ENCODE measurements at places on chromosomes 4 and X. TPM values are rescaled to one million over a fixed set of nuclear protein-coding genes. Genes with fewer than 3 reads are reported as not detected.

CXCL9 gene
- total RNA-seq, result not detected

CCKAR gene
- total RNA-seq, result not detected

GRCh38 chr4:57148831-57149505 lies 38.8 kb upstream of the IGFBP7 start:
- DNase-seq, result no peak

PRDM8 gene
- total RNA-seq, result 0.10 TPM

DNA sequence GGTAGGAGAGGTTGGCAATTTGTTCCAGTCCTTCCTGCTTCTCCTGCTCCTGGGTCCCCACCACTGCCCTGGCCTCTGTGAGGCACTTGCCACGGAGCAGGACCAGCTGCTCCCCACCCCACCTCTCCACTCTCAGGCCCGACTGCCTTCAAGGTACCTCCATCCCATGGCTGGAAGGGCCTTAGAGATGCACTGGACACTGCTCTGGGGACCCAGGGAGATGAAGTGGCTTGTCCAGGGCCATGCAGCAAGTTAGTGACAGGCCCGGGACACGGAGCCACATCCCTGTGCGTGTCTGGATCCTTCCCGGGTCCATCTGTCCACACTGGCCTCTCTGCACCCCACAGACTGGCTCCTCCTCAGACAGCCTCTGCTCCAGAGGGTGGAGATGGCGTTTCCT lies 105.3 kb downstream of the CPZ start:
- DNase-seq, result no peak

DNA sequence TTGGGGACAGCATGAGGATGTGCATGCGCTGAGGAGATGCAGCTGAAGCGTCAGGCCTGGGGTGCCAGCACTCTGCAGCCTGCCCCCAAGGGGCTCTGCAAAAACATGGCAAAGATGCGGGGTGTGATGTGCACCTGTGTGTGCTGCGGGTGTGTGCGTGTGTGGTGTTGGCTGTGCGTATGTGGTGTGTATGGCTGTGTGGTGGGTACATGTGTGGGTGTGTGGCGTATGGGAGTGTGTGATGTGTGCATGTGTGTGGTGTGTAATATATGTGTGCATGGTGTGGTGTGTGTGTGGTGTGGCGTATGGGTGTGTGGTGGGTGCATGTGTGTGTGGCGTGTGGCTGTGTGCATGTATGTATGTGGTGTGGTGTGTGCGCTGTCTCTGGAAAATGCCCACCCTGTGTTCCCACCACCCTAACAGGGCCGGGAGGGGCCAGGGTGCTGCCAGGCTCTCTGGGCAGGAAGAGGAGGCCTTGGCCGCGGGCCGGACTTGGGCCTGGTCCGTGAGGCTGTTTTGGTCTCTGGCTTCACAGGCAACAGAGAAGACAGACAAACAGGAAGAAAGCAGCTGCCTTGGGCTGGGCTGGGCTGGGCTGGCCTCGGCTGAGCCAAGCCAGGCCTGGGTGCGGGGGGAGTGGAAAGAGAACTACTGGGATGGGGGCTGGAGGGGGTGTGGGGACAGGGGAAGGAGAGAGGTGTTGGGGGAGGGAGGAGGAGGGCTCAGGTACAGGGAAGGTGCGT lies 1.1 kb upstream of the AVPR2 start:
- DNase-seq, result no peak

GRCh38 chr4:141417387-141417786 lies 196.7 kb downstream of the ZNF330 start:
- no peak for DNase-seq

DNA sequence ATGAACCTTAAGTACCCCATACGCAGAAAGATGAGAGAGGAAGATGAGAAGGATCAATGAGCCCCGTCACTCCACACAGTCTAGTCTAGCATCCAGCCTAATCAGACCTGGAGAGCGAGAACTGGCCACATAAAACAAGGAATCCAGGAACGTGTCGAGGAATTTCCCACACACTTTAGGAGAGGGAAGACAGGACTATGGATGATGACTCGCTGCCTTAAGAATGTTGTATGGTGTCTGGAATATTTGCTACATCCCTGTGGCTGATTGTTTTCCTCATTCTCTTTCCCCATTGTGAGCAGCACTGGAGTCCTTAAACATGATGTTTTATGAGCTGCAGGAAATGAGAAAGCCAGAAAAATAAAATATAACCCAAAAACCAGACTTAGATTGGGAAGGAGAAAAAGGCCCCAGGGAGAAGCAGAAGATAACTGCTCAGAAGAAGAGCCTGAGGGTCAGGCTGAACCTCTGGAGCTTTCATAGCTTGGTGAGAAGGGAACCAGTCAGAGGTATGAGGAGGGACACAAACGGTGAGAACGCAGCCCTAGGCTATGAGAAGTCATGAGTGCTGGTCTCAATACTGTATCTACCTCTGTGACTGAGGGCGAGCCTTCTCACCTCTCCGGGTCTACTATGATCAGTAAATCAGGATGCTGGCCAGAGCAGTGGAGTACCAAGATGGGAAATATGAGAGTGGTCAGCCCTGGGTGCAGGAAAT lies 139.5 kb upstream of the NOCT start:
- DNase-seq, result no peak

CLGN gene
- 3.2 TPM for total RNA-seq

DNA sequence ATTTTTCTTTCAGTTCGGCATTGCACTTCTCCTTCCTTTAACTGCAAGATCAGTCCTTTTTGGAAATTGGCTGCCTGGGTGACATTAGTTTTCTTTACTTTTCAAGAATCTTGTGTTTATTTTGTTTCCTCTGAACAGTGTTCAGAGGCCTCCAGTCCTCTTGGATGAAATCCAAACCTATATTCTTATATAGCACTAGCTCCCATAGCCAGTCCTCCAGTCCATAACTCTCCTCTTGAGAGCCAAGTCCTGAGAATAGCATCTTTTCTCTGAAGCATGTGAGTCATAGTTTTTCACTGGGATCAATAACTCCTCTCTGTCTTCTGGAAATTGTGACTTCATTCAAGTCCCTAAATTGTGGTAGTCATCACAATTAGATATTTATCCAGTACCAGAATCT lies 357.5 kb downstream of the RAPGEF2 start:
- DNase-seq, result no peak

DNA sequence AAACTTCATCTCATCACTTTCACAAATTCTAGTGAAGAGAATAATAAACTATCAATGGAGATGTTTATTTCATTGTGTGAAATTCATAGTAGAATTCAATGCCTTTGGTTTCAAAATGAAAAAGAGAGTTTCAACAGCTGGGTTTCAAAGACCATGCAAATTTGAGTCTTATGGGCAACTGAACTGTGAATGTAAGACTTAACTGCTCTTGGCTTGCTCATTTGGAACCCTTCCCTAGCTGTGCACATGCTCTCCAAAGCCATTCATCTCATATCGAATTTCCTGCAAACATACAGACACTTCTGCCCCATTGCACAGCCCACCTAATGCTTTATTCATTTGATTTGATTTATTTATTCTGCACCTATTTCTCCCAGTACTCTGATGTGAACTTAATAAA lies 154.5 kb downstream of the GRXCR1 start:
- DNase-seq, result no peak

GRCh38 chr4:120557372-120557771 lies 365.2 kb downstream of the PRDM5 start:
- no peak for DNase-seq

CDK16 gene
- 117 TPM for total RNA-seq

ANXA10 gene
- total RNA-seq, result not detected

- no peak for DNase-seq
Measured at GRCh38 chr4:1813915-1814314, 20.8 kb downstream of the FGFR3 start.

RTL3 gene
- total RNA-seq, result not detected

- no peak for DNase-seq
Measured at GRCh38 chrX:13023979-13024378, 20.4 kb downstream of the FAM9C start.

GRCh38 chr4:110003401-110004187 lies 90.9 kb downstream of the EGF start:
- no peak for DNase-seq

SERTM2 gene
- 0.58 TPM for total RNA-seq

ZIC3 gene
- 79.2 TPM for total RNA-seq

DNA sequence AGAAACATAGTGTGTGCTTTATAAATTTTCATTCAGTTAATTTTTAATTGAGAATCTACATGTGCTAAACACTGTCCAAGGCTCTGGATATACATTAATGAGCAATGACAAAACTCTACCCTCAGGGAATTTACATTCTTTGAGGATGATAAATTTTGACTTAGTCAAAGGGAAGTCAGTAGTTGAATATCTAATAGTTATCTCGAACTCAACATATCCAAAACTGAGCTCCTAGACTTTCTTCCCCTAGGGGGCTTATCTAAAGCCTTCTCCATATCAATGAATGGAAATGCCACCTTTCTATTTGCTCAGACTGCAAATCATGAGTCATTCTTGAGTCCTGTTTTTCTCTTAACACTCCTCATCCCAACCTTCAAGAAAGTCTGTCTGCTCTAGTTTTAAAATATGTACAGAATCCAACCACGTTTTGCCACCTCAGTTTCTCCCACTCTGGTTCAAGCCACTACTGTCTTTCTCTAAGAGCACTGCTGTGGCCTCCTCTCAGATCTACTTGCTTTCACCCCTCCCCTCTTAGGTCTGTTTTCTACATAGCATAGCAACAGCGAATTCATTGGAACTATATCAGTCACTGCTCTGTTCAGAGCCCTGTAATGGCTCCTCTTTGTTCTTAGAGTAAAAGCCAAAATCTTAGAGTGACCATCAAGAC lies 9.5 kb downstream of the PARM1 start:
- no peak for DNase-seq

DNA sequence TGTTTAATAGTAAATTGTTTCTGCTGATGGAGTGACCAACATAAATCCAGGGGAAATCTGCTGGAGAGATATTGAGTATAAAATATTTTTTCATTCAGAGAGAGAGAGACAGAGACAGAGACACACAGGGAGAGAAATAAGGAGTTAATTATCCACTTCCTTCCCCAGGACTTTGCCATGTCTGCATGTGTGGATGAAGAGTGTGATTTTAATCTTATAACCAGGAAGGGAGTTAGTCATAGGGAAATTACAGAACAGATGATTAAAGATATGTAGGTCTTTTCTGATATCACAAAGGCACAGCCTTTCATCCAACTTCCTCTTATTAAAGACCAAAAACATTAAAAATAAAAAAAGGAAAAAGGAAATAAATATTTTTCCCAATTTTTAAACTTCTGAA lies 526.3 kb downstream of the SPRY1 start:
- no peak for DNase-seq

INPP4B gene
- 0.34 TPM for total RNA-seq

- no peak for DNase-seq
Measured at GRCh38 chr4:184845367-184846021, 19.7 kb upstream of the ACSL1 start.

- no peak for DNase-seq
Measured at GRCh38 chr4:156442912-156443311, 489.2 kb upstream of the CTSO start.

DNA sequence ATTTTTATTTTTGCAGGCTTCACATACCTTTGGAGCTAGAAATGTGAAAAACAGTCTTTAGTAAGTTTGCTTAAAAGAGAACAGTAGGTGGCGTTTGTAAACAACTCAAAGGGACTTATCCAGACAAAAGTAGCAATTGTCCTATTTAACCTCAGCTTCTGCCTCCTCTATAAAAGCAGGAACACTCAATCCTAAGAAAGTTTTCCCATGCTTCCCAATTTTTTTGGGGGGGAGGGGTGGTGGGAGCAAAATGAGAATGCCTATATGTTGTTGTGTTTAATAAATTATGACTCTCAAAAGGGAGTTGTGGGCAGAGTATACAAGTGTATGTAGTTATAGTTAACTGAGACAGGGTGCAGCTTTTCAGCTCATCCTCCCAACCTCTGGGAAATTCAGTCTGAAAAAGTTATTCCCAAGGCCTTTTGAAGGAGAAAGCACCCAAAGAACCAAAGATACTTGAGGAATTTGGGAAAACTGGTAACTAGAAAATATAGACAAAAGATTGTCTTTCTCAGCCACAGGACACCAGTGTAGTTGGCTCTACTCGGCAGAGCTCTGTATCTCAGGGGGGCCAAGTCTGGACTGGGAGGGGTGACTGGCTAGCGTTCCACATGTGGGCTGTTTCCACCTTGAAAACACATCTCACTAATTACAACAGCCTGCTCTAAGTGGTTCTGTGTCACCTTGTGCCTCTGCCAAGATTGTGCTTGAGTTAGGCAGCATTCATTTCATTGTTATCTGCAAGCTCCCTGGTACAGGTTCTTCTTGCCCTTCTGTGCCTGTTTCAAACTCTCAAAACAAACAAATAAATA lies 2.8 kb downstream of the SFRP2 start:
- no peak for DNase-seq

- no peak for DNase-seq
Measured at GRCh38 chr4:56003606-56004005, 54.9 kb downstream of the CEP135 start.

DNA sequence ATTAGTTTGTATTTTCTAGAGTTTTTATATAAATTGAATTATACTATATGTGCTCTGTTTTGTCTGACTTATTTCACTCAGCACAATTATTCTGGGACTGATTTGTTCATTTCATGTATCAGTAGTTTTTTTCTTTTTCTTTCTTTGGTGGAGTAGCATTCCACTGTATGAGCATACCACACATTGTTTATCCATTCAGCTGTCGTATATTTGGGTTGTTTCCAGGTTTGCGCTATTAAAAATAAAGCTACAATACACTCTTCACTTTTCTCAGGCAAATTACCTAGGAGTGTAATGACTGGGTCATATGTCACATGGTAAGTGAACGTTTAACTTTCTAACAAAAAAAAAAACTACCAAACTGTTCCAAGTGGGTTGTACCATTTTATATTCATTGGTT lies 9.6 kb upstream of the OTUD4 start:
- no peak for DNase-seq

MAGEA1 gene
- not detected for total RNA-seq

FGFR3 gene
- total RNA-seq, result 19.5 TPM

AMOT gene
- 7.1 TPM for total RNA-seq

- DNase-seq, result no peak
Measured at GRCh38 chrX:113868177-113868576, 715.7 kb upstream of the HTR2C start.

DNA sequence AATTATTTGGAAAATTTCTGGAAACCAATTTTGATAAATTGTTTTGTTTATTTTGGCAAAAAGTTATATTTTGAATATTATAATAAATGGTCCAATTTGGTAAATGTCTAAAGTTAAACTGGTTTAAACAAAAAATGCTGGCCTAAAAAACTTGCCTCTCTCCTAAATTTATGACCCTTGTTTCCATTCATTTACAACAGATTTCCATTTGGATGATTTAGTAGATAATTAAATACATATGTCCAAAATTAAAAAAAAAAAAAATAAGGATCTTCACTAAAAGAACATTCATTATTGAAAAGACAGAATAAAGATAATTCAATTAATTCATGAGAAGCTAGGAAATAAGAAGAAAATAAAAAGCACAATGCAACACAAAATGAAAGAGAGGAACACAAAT lies 449.5 kb downstream of the SPRY1 start:
- DNase-seq, result no peak

DNA sequence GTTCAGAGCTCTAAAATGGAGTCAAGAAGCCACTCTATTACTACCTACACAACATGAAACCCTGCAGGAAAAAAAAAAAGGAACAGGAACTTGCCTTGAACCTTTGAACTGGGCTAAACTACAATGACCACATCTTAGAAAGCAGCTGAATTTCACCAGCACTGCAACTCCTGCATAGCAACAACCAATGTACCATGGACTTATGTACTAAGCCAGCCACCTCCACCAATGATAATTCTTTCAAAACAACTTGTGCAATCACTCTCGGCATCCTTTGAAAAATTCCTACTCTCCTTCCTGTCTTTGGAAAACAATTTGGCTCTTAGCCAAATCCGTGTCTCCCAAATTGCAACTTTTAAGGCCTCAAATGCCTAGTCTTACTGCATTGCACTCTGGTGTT lies 26.8 kb upstream of the FMR1 start:
- no peak for DNase-seq

Measured in H1 (cell line).